ENCODE measurements at places on chromosomes 6 and 20.

DNA sequence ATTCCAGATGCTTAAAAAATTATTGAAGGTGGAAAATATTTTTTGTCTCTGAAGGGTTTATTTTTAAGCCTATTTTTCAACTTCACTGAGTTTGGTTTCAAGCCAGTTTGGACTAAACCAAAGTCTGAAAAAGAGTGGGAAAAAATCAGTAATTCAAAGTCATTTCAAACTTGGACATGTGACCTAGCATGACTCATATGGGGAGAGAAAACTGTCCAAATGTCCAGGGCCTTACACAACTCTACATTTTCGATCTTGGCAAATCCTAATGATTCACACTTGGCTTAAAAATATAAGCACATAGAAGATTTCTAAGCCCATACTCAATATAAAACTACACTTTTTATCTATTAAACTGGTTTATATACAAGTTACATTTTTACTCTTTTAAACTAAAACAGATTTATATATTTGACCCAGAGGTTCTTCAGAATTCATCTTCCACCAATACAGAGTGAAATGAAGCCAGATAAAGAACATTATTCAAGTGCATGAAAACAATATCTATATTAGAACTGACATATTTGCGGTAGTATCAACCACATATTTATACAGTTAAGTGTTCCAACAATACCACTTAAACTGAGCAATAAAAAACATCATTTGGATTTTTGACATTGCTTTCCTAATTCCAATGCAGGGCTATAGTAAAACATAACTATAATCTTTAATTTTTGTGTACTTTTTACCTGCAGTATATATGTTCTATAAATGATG, 110.3 kb upstream of the TCF21 start:
- DNase-seq: no peak

DNA sequence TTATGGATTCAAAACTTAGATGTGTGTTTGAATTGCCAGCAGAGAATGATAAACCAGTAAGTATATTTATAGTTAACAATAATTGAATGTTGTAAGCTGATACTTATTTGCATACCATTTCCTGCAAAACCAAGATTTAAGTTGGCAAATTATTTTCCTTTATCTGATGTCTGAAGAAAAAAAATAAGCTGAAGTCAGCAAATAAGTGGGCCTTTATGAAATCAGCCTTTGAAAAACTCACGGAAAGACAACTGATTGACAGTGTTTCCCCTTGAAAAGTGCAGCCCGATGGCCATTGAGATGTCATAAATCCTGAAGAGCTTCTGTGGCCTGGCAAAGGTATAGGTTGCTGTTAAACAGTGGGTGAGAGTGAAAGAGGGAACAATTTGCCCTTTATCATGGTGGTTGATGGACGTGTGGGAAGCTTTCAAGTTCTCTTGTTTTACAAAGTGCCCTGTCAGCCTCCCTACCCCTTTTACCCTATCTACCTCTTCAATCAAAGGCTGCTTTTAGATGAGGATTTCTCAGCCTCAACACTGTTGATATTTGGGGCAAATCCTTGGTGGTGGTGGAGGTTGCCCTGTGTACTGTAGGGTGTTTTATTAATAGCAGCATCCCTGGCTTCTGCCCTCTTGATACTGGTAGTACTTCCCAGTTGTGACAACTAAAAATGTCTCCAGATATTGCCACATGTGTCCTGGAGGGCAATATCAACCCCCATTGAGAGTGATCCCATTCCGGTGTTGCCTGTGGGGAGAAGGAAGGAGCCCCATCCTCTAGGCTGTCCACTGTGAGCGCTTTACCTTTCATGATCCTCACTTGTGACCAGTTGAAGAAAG, 50.2 kb downstream of the VAPB start:
- no peak for DNase-seq

DNA sequence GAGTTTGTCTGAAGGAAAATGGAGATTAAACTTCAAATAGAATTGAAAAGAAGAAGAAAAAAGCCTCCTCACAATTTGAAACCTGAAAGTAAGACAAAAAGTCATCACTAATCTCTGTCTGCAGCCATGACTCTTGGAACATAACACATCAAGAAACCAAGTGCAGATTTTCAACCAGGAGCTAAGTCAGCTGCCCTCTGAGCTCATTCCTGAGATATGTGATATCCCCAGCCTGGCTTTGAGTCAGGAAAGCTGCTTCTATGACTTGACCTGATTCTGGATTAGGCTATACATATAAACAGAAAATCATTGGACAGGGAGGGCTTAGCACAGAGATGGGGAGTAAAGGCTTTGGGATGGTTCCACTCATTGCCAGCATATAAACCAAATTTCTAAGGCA, 891.4 kb downstream of the TFAP2A start:
- DNase-seq: no peak

GRCh38 chr6:9690388-9690787, 724.5 kb downstream of the TFAP2A start:
- DNase-seq: no peak

DNA sequence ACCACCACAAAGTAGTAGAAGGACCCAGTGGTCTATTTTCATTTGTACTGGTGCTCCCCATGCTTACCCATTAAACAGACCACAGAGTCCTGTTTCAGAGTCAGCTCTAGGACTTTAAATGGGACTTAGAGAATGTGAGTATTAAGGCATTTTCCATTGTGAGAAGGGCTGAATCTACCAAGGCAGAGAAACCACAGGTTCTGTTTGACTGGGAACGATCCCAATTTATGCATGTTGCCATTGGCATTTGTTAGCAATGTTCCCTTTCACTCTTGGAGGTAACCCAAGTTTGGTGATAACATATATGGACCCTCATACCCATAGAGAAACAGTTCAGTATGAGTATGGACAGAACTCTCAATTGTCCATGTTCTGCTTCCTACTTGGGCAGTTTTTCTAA, 672.8 kb downstream of the KIF16B start:
- DNase-seq: no peak

GRCh38 chr6:167212713-167213005, 54.9 kb upstream of the GPR31 start:
- DNase-seq: no peak

GRCh38 chr20:16551607-16552006, 21.6 kb downstream of the KIF16B start:
- DNase-seq: no peak

Data from cerebellar nuclear complex (tissue), 1 donor.